ENCODE measurements at places on chromosomes 7 and 10.
A peak's percentile ranks its signal among the peaks of the same experiment; 100 is the strongest.

DNA sequence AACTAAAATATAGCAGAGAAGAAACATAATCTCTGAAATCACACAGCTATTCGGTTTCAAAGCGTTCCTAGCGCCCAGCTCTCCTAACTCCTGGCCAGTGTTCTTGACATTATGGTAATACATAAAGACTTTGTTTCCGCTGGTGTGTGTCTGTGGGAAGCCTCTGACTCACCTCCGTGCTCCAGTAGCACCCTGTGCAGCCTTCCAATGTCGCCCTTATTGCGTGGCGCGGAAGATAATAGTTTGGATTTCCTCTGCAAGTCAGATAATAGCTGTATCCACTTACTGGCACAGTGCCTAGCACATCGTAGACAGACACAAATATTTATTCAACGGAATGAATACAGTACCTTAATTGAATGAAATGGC lies 570 bp downstream of the BMS1 start:
- peak; percentile 87 for DNase-seq

DNA sequence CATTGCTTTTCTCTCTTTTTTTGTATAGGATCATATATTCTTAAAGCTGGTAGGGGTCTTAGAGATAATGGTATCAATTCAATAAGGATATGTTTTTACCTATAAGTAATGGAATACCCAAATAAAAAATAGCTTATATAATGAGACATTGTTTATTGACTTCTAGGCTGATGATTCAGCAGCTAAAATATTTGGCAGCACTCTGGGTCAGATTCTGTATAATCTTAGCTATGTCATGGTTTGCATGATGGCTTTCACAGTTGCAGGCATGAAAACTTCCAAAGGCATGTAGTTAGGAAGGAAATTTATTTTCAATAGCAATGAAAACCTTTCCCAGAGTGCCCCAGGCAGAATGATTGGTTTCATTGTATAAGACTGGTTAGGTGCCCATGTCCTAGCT lies 32.1 kb upstream of the A1CF start:
- DNase-seq = peak; percentile 78

GRCh38 chr7:82998436-82998835 lies 164.2 kb downstream of the PCLO start:
- DNase-seq = no peak

- DNase-seq = peak; percentile 50
These were observed 62.1 kb downstream of the SDHAF3 start for GRCh38 chr7:97179454-97180104.

DNA sequence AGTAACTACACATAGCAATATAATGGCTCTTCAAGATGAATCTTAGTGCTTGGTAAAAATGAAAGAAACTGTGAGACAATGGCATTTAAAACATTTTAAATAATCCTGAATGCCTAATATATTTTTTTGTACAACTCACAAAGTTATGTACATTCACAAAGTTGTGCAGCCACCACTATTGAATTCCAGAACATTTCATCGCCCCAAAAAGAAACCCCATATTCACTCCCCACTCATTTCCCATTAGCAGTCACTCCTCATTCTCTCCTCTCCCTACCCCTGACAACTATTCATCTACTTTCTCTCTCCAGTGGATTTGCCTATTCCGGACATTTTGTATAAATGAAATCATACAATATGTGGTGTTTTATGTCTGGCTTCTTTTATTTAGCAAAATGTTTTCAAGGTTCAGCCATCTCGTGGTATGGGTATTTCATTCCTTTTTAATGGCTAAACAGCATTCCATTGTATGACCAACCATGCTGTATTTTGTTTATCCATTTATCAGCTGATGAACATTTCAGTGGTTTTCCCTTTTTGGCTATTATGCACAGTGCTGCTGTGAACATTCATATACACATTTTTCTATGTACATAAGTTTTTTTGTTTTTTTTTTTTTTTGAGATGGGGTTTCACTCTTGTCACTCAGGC lies 34.7 kb downstream of the ENTPD7 start:
- peak; percentile 90 for DNase-seq

GRCh38 chr10:29163746-29164145 lies 125.1 kb upstream of the LYZL1 start:
- peak; percentile 84 for DNase-seq

DNA sequence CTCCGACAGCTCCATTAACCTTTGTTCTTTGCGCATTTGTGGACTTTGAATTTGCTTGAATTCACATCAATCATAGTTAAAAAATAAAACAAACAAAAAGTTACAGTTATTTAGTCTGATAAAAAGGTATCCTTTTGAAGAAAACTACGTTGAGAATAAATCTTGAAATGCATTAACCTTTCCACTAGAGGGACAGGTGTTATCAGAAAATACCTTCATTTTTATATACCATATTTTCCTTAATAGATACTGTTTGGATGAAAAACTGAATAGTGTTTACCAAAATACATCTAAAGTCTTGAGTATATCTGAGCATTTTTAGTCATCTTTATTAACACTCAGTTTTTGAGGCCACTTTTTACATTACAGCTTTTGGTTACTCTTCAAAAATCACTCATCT lies 371.9 kb downstream of the ZWINT start:
- no peak for DNase-seq

- DNase-seq = no peak
These were observed 585.9 kb downstream of the PTPRN2 start for GRCh38 chr7:158001621-158002320.

GRCh38 chr7:37784015-37784414 lies 64.4 kb upstream of the NME8 start:
- no peak for DNase-seq

Data from iris pigment epithelial cell (primary cell).